ENCODE measurements at places on chromosomes 16 and 17. TPM values are rescaled to one million over a fixed set of nuclear protein-coding genes. Genes with fewer than 3 reads are reported as not detected.

The CACNG5 gene
- total RNA-seq, result not detected

The TNFSF12 gene
- total RNA-seq, result 13.8 TPM

The ADGRG1 gene
- 8.5 TPM for total RNA-seq

The KRTAP4-11 gene
- not detected for total RNA-seq

The PMP22 gene
- total RNA-seq, result 0.20 TPM

The KRTAP4-2 gene
- total RNA-seq, result not detected

The KCNH6 gene
- not detected for total RNA-seq

GRCh38 chr17:66885417-66885816 lies 50.5 kb downstream of the CACNG5 start:
- no peak for DNase-seq
- peaks cover 4% of the 10 kb centered on the region for H3K27me3 ChIP-seq
- H3K4me1 ChIP-seq, result no peaks in the 10 kb centered on the region
- no peaks in the 10 kb centered on the region for H3K36me3 ChIP-seq
- H3K4me3 ChIP-seq, result no peak overlapping the region

- no peak overlapping the region for H3K4me3 ChIP-seq
- H3K27ac ChIP-seq, result no peak overlapping the region
- no peaks in the 10 kb centered on the region for H3K36me3 ChIP-seq
- H3K27me3 ChIP-seq, result peaks cover 8% of the 10 kb centered on the region
Measured at GRCh38 chr17:79053251-79053925, 21.2 kb upstream of the ENGASE start.

- H3K27ac ChIP-seq, result peak overlapping the region; percentile 100
- peak; percentile 43 for DNase-seq
- H3K4me3 ChIP-seq, result peak overlapping the region; percentile 65
- H3K4me1 ChIP-seq, result peaks cover 92% of the 10 kb centered on the region
Measured at GRCh38 chr16:84597528-84597896, 20.4 kb downstream of the COTL1 start.

DNA sequence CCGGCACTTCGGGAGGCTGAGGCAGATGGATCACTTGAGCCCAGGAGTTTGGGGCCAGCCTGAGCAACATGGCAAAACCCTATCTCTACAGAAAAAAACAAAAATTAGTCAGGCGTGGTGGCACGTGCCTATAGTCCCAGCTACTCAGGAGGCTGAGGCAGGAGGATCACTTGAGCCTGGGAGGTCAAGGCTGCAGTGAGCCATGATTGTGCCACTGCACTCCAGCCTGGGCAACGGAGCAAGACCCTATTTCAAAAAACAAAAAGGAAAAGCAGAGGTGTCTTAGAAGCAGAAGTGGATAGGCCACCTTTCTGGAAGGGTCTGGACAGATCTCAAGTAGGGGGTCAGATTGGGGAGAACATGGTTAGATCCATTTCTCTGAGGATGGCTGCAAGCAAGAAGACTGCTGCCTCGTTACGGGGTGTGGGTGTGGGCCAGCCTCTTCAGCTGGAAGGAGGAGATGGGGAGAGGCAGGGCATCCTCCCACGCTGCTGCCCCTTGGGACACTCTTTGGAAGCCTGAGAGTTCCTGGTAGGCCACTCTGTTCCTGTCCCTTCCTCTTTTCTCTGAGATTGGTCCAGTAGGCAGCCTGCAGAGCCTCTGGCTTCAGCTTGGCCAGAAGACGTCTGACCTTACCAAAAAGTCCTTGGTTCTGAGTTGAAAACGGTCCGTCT lies 208.0 kb downstream of the MSI2 start:
- DNase-seq, result no peak
- H3K27ac ChIP-seq, result peak overlapping the region; percentile 82
- peaks cover 9% of the 10 kb centered on the region for H3K36me3 ChIP-seq

- no peaks in the 10 kb centered on the region for H3K4me1 ChIP-seq
- no peaks in the 10 kb centered on the region for H3K27me3 ChIP-seq
- no peaks in the 10 kb centered on the region for H3K36me3 ChIP-seq
- H3K4me3 ChIP-seq, result no peak overlapping the region
Measured at GRCh38 chr16:65547772-65548446, 426.0 kb upstream of the CDH11 start.

- H3K36me3 ChIP-seq, result no peaks in the 10 kb centered on the region
- no peaks in the 10 kb centered on the region for H3K27me3 ChIP-seq
- no peaks in the 10 kb centered on the region for H3K4me1 ChIP-seq
- no peak overlapping the region for H3K4me3 ChIP-seq
Measured at GRCh38 chr17:71905376-71906031, 215.3 kb upstream of the SOX9 start.

DNA sequence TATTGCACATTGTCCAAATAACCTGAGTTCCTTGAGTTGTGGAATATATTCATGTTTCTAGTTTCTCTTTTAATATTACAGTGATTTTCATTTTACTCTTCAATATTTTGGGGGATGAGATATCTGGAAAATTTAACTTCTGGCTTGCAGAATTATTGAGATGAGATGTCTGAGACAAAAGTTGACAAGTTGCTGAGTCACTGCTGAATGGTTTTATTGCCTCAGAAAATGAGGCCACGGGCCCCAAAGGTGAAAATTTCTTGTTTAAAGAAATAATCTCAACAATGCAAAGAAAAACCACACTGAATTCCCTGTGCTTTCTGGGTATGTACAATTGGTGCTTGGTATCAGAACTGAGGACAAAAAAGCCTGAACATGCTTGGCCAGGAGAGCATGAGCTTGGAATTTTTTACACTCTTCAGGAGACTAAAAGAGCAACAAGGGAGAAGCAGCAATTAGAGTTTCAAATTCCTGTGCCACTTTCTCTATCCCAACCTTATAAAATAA lies 129.2 kb upstream of the TOM1L1 start:
- H3K36me3 ChIP-seq, result no peaks in the 10 kb centered on the region
- no peaks in the 10 kb centered on the region for H3K4me1 ChIP-seq
- no peak overlapping the region for H3K4me3 ChIP-seq
- H3K27me3 ChIP-seq, result peaks cover 1% of the 10 kb centered on the region
- no peak overlapping the region for H3K27ac ChIP-seq

GRCh38 chr16:29321585-29321984 lies 84.9 kb downstream of the NPIPB11 start:
- H3K4me1 ChIP-seq, result peaks cover 3% of the 10 kb centered on the region
- no peaks in the 10 kb centered on the region for H3K27me3 ChIP-seq
- DNase-seq, result no peak
- no peaks in the 10 kb centered on the region for H3K36me3 ChIP-seq

DNA sequence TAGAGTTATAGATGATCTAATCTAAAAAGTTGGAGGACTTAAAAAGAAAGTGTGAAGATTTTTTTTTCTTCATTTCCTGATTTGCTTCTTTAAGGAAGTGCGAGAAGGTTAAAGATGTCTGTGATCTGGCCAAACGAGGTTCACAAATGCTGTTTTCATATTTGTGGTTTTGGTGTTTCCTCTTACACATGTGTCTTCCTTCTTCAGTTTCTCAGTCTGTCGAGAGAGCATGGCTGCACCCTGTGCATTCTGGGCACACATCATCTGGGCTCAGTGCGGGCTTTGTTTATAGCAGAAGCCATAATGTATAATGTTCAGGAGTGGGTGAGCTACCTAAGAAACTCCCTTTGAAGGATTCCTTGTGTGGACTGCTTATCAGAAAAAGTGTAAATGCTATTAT lies 260.4 kb upstream of the TBX2 start:
- peak overlapping the region; percentile 45 for H3K4me3 ChIP-seq
- no peaks in the 10 kb centered on the region for H3K27me3 ChIP-seq
- no peaks in the 10 kb centered on the region for H3K36me3 ChIP-seq
- peaks cover 21% of the 10 kb centered on the region for H3K4me1 ChIP-seq
- DNase-seq, result peak; percentile 69

GRCh38 chr16:72464597-72465368 lies 292.8 kb upstream of the PMFBP1 start:
- H3K4me3 ChIP-seq, result no peak overlapping the region
- DNase-seq, result no peak
- no peaks in the 10 kb centered on the region for H3K4me1 ChIP-seq
- H3K27ac ChIP-seq, result no peak overlapping the region
- no peaks in the 10 kb centered on the region for H3K27me3 ChIP-seq
- H3K36me3 ChIP-seq, result no peaks in the 10 kb centered on the region

DNA sequence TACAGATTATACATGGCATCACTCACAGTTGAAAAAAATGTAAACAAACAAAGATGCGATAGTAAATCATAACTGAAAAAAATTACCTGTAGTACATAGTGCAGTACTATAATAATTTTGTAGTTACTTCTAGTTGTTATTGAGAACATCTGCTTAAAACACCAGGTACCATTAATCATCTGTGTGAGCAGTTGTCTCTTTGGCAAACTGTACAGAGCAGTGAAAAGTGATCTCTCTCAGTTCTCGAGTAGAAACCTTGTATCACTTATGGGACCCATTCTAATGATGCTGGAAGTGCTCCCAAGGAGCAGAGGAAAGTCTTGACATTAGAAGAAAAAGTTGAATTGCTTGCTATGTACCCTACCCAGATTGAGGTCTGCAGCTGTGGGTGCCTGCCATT lies 8.9 kb upstream of the TENT4B start:
- no peak overlapping the region for H3K4me3 ChIP-seq
- H3K27me3 ChIP-seq, result no peaks in the 10 kb centered on the region
- H3K27ac ChIP-seq, result no peak overlapping the region
- no peaks in the 10 kb centered on the region for H3K36me3 ChIP-seq

DNA sequence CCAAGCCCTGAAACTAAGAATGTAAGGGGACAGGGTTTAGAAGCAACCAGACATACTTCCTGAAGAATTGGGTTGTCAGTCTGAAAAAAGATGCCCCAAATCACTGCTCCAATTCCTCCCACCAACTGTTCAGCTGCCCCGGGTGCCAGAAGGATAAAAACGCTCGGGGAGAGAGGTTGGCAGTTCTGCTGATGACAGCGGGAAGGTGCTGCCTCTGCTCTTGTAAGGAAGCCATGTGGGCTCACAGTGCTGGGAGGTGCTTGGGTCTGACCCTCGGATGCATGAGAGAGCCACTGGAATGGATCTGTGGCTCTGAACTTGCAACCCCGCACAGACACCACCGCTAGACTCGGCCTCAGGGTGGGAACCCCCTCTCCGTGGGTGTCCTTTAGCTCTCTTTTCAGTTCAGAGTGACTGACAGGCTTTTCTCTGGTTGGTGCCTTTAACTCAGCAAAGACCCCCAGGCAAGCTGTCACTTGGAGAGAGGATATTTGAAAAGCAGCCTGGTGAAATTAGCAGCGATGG lies 364.8 kb upstream of the RBFOX1 start:
- no peaks in the 10 kb centered on the region for H3K27me3 ChIP-seq
- H3K27ac ChIP-seq, result no peak overlapping the region
- no peak overlapping the region for H3K4me3 ChIP-seq
- H3K36me3 ChIP-seq, result no peaks in the 10 kb centered on the region
- no peaks in the 10 kb centered on the region for H3K4me1 ChIP-seq
- DNase-seq, result no peak

GRCh38 chr17:55632236-55632635 lies 90.4 kb downstream of the TMEM100 start:
- no peaks in the 10 kb centered on the region for H3K4me1 ChIP-seq
- no peak for DNase-seq
- H3K27ac ChIP-seq, result no peak overlapping the region
- no peaks in the 10 kb centered on the region for H3K36me3 ChIP-seq
- peaks cover 17% of the 10 kb centered on the region for H3K27me3 ChIP-seq

GRCh38 chr16:55376567-55377167 lies 52.7 kb downstream of the IRX6 start:
- no peak overlapping the region for H3K27ac ChIP-seq
- DNase-seq, result no peak
- no peak overlapping the region for H3K4me3 ChIP-seq
- no peaks in the 10 kb centered on the region for H3K36me3 ChIP-seq

Data from activated CD8-positive, alpha-beta T cell treated with anti-CD3 and anti-CD28 coated beads for 36 hours (primary cell).